A172 (cell line): ENCODE measurements at places on chromosomes 1 and 21.
A peak's percentile ranks its signal among the peaks of the same experiment; 100 is the strongest.

GRCh38 chr1:18343581-18343980, 137.1 kb upstream of the KLHDC7A start:
- no peak for DNase-seq

DNA sequence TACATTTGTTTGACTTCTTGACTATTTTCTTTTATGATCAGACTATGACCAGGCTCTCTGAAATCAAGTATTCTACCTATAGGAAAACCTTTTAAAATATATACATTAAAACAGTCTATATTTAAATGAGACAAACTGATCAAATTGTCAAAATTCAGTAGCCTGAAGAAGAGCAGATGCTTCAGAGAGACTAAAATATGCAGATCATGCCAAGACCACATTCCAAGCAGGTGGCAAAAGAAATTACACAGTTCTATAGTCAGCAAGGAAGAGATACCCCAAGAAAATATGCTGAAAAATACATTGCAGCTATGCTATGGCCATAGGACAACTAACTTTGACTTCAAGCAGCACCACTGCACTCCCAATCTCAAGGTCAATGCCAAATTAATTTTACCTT, 3.5 kb downstream of the LPGAT1 start:
- DNase-seq: no peak

- DNase-seq: no peak
Observed at GRCh38 chr1:58005212-58005611, 541.3 kb downstream of the OMA1 start.

GRCh38 chr1:239987103-239987745, 104.5 kb upstream of the FMN2 start:
- peak; percentile 56 for DNase-seq

- no peak for DNase-seq
Observed at GRCh38 chr1:246404078-246404477, 103.0 kb downstream of the SMYD3 start.

DNA sequence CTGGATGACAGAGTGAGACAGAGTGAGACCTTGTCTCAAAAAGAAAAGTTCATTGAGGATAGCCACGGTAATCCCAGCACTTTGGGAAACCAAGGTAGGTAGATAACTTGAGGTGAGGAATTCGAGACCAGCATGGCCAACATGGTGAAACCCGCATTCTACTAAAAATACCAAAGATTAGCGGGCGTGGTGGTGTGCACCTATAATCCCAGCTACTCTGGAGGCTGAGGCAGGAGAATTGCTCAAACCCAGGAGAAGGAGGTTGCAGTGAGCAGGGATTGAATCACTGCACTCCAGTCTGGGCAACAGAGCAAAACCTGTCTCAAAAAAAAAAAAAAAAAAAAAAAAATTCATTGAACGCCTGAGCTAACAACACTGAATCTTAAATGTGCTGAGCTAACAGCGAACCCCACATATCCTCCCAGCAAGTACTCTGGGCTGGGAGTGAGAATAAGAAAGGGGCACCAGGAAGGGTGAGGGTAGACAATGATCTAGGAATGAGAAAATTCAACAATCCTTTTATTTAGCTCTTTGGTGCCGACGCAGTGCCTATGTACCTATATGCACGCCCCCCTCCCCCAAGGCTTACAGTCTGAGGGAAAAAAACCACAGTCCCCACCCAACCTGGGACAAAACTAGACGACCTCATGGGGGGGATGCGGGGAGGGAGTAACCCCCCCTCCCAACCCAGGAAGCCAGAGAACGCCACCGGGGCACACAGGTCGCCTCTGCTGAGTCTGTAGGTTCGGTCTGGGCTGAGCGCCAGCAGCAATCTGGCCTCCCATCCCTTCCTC, 1.4 kb upstream of the CACNA1S start:
- no peak for DNase-seq

DNA sequence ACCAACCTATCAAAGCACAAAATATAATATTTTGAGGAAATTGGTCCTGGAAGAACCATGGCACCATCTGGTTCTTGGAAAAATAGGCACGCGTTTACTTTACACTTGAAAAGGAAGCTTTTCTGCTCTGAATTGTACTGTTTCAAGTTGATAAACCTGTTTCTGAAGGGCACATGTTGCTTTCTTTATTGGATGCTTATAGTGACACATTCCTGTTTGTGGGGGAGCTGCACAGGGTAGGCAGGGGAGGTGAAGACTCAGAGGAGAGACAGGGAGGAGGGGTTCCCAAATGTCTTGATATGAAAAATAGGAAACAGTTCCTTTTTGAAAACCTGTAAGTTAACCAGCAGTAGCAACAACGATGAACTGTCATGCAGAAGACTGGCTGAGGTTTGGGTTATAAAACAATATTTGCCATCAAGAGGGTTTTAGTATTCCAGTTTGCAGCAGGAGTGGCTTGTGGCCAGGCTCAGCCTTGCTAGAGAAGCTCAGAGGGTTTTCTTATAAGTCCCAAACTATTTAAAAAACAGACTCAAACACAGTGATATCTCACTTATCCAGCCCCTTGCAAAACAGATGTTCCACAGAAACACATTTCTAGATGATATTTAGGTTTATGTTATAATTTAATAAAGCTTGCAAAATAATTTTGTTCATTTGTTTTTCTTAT, 127.0 kb upstream of the MROH9 start:
- no peak for DNase-seq

- no peak for DNase-seq
Observed at GRCh38 chr1:186239171-186239570, 135.9 kb downstream of the TPR start.

GRCh38 chr21:34336245-34336644, 27.6 kb upstream of the KCNE2 start:
- DNase-seq: no peak

- no peak for DNase-seq
Observed at GRCh38 chr21:41350436-41351155, 11.2 kb upstream of the MX2 start.

DNA sequence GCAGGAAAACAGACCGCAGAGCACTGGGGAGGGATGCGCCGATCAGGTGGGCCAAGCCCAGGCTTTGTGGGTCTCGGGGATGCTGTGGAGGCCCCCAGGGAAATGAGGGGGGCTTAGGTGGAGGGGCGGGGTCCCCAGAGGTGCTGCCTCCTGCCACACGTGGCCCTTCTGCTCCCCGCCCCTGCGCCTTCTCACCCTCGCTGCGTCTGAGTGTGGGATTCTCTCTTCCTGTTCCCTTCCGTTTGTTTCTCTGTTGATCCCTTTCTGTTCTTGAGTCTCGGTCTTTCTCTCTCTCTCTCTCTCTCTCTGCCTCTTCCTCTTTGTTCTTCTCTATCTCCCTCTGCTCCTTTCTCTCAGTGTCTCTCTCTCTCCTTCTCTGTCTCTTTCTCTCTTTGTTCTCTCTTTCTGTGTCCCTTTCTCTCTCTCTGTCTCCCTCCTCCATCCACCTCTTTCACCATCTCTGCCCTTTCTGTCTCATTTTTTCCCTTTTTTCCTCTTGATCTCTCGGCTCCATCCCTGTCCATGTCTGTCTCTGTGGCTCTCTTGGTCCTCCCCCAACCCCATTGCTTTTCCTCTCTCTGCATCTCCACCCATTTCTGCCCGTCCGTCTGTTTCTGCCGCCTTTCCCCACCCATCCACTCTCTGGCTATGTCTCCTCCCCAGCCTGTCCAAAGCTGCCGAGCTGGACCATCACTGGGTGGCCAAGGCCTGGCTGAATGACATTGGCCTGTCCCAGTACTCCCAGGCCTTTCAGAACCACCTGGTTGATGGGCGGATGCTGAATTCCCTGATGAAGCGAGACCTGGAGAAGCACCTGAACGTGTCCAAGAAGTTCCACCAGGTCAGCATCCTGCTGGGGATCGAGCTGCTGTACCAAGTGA, 52.4 kb upstream of the TMEM51 start:
- DNase-seq: no peak

GRCh38 chr21:26842974-26843932, 2.0 kb downstream of the ADAMTS1 start:
- peak; percentile 93 for DNase-seq

- no peak for DNase-seq
Observed at GRCh38 chr1:206705191-206705590, 20.5 kb downstream of the MAPKAPK2 start.

DNA sequence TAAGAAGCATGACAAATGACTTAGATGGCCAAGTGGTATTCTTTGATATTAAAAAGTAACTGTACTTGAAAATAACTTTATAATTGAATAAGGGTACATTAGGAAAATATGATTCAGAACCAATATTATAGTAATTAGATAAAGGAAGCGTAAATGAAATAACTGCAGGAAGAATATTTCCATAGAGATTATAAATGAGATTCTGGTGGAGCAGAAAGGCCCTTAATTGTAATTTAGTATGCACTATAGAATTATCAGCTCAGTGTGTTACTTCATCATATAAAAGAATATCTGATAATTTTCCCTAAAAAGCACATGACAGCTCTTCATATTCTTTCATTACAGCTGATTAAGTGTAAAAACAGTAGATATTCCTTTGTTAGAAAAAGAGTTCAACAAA, 171.7 kb downstream of the PIGK start:
- DNase-seq: no peak

DNA sequence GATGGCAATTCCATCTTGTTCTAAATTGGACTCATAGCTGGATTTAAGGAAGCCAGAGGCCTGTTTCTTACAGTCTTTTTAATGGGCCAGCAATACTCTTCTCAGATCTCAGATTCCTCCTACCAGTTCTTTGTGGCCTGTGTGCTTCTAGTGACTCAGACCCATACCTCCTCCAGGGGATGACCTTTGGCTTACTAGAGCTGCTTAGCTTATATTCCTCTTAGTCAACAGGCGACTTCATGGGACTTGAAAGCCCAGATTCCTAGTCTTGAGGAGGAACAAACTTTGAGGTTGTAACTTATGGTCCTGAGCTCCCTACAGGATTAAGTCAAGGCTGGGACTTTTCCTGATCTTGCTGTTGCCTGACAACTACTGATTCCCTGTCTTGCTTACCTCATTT, 12.4 kb upstream of the PAPPA2 start:
- DNase-seq: no peak

- DNase-seq: no peak
Observed at GRCh38 chr1:42231253-42231652, 66.7 kb upstream of the GUCA2A start.

DNA sequence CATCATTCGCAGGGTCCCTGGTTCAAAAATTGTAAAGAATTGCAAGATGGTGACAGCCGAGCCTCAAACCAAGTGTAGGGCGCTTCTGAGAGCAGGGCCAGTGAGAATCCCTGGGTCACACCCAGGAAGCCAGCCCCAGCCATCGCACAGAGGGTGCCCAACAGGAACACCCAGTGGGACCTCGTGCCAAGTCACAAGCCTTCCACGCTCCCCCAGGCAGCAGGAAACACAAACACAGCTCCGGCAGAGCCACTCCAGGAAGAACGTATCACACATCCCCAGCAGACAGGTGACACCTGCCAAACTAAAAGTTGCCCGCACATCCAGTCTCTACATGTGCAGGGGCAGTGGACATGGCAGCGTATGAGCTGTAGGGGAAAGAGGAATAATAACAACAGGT, 20.2 kb downstream of the DHRS3 start:
- DNase-seq: no peak

DNA sequence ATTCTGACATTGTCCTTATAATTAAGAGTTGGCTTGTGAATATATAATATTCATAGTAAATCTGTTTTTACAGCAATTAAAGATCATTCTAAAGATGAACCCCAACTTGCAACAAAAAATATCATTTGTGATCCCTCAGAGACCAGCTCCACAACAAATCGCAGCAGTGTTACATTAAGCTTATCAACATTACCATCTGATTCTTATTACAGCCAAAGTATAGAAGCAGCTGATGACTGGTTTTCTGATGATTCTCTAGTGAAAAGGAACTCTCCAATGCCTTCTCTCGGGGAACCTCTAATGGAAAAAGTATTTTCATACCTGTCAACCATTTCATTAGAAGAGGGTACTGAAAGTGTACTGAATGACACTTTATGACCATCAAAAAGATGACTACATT, 45.4 kb downstream of the C1orf185 start:
- DNase-seq: no peak
